SJSA1 (cell line): ENCODE measurements at places on chromosomes 11 and 22. TPM values are rescaled to one million over a fixed set of nuclear protein-coding genes. Genes with fewer than 3 reads are reported as not detected.
A peak's percentile ranks its signal among the peaks of the same experiment; 100 is the strongest.

The SLC5A4 gene
- total RNA-seq, result not detected in 2 replicates

The TTC36 gene
- total RNA-seq, result not detected in 2 replicates

The HEPN1 gene
- not detected in 2 replicates for total RNA-seq

The USH1C gene
- not detected in 2 replicates for total RNA-seq

The IFTAP gene
- 25.5 and 52.9 TPM in 2 replicates for total RNA-seq

The TMEM191B gene
- total RNA-seq, result 1.1 TPM in 1 of 2 replicates, not detected in the other

The SOX6 gene
- total RNA-seq, result 6.5 and 18.5 TPM in 2 replicates

The C22orf42 gene
- total RNA-seq, result not detected in 2 replicates

The ALKBH3 gene
- total RNA-seq, result 78.0 and 127 TPM in 2 replicates

GRCh38 chr11:6757373-6757967 lies 14.3 kb downstream of the OR2AG2 start:
- peak; percentile 3 for DNase-seq

- no peak for DNase-seq
Measured at GRCh38 chr11:19718951-19719350, 6.3 kb downstream of the NAV2 start.

- no peak for DNase-seq
Measured at GRCh38 chr11:15714641-15715399, 600.1 kb downstream of the INSC start.

- no peak for DNase-seq
Measured at GRCh38 chr22:30933457-30933856, 35.1 kb downstream of the MORC2 start.

- peak; percentile 85 for DNase-seq
Measured at GRCh38 chr22:45994491-45995404, 17.8 kb upstream of the WNT7B start.

- no peak for DNase-seq
Measured at GRCh38 chr11:105401269-105401809, 208.5 kb upstream of the GRIA4 start.

- no peak for DNase-seq
Measured at GRCh38 chr11:69534166-69534530, 52.7 kb downstream of the LINC01488 start.

DNA sequence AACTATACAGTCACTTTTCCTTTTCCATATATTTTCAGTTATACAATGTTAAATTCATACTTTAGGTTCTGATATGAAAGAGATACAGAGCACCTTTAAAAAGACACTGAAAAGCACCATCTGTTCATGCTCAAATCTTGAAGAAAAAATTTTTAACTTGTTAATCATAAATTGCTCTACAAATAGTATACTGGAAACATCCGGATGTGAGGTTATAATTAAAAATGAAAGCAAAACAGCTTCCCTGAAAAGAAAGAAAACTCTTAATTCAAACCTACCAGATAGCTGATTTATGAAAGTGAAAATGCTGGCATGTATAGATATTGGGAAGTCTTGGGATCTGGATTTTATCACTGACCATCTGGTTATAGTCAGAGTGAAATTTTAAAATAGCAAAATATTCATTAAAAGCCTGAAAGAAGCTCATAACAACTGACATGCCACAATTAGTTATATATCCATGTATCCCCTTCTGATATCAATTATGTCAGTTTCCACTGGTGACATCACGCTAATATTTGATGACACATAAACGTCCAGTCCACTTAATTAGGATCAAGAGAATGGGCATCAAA lies 740.0 kb downstream of the DLG2 start:
- no peak for DNase-seq

DNA sequence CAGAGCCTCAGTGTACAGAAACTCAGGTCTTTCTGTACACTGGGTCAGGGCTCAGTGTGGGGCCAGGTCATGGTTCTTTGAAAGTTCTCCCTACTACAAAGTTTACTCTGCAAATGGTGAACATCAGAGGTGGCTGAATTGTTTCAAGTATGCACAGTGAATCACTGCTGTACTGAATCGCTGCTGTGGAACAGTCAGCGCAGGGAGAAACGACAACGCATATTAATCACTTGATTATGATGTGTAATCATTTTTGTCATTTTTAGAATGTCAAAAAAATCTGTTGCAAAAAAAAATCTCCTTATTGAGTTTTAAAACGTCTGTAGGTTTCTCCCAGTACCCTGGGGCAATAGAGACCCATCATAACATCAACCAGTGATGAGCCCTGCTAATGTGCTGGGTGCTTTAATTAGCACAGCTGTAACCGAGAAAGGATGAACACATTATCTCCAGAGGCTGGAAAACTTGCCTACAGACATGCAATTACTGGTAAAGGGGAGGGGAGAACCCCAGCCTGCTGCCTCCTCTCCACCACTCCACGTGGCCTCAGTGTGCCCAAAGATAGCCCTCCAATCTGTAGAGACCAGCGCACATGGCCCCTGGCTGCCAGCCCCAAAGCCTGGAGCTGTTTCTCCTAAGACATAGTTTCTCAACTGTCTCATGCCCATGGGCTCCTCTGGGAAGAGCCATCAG lies 12.8 kb downstream of the ARRB1 start:
- no peak for DNase-seq

GRCh38 chr11:9455722-9456121 lies 5.1 kb upstream of the ZNF143 start:
- no peak for DNase-seq
